CD4-positive, alpha-beta T cell treated with Interleukin-21 for 1 hour (primary cell): ENCODE measurements at places on chromosomes 4 and X.

GRCh38 chr4:1031956-1032795 lies 20.8 kb downstream of the FGFRL1 start:
- no peak for DNase-seq

DNA sequence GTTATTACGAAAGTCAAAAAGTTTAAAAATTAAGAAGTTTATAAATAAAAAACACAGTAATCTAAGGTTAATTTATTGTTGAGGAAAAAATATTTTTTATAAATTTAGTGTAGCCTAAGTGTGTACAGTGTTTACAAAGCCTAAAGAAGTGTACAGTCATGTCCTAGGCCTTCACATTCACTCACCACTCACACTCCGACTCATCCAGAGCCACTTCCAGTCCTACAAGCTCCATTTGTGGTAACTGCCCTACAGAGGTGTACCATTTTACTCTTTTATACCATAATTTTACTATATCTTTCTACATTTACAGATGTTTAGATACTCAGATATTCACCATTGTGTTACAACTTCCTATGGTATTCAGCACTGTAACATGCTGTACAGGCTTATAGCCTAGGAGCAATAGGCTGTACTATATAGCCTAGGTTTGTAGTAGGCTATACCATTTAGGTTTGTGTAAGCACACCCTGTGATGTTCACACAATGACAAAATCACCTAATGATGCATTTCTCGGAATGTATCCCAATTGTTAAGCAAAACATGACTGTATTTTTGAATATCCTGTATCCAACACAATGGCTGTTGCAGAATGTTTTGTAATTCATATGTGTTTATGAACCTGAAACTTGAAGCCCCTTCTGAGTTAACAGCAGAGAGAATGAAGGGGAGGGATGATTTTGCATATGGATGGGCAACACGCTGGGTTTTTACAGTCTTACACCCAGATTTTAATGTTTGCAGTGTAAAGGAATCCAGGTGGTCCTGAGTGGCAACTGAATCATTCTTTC lies 3.1 kb downstream of the PPBP start:
- no peak for DNase-seq

DNA sequence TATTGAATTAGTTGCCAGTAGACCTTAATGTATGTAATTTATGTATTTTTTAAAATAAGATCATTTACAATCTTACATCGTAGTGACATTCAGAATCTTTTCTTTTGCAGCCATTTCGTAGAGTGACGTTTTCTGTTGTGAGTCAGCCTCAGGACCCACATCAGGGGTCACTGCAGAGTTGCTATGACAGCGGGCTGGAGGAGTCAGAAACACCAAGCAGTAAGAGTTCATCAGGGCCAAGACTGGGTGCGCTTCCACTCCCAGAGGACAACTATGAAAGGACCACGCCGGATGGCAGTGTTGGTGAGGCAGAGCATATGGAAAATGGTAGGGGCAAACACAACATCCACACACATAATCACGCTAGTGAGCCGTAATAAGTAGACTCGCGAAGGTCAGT lies 199.9 kb downstream of the PCDH7 start:
- DNase-seq, result no peak

DNA sequence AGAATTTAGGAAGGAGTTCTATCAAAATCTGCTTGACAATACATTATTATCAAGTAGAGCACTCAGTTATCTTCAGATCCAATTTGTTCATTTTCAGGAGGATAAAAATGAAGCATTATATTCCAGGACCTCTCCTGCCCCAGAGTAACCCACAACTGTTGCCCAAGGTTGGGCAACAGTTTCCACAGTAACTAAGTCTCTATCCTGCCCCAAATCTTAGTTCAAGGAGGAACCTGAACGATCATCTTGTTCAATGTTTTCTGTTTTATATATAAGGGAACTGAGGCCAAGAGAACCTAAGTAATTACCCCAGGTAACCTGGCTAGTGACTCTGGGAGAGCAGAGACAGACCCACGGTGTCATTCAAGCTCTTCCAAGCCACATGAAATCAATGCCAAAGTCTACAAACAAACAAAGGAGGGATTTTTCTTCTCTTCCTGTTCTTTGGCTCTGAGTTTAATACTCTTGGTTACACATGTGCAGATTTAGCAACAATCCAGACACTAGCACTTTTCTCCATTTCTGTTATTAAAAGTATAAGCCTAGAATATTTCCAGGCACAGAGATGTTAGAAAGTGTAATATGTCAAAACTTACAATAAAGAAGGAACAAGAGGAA lies 105.6 kb downstream of the C4orf51 start:
- no peak for DNase-seq

DNA sequence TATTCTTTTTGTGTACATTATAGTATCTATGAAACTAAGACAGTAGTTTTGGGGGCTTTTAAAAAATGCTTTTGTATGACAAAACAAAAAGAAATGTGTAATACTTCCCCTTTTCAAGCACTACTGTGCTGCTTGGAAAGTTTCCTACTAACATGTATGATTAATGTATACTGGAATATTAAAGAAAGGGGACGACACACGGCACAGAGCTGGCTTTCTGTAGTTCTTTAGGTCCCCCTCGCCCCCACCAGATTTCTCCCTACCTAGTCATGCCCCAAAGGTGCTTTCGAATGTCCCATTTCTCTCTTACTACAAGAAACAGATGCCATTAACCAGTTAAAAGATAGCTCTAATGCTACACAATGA lies 1.6 kb upstream of the AP1S2 start:
- no peak for DNase-seq

DNA sequence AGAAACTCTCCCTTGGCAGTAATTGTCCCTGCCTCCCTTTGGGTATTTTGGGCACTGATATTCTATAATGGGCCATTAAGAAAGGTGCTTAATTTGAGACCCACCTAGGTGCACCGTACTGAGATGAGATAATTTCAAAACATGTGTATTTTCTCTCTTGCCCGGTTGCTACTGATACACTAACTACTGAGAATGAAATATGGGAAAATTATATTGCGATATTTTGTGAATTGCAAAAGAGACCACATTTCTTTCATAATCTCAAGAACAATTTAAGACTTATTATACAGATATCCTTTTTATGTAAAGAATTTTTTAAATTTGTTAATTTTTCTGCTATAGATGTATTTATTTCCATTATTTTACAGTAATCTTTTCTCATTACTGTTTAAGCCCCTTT lies 284.9 kb downstream of the ADGRL3 start:
- no peak for DNase-seq
